Bronchial epithelial cell (primary cell): ENCODE measurements at places on chromosomes 2 and 18.
A peak's percentile ranks its signal among the peaks of the same experiment; 100 is the strongest.

- no peak for DNase-seq
Observed at GRCh38 chr2:120269076-120269744, 16.6 kb downstream of the RALB start.

DNA sequence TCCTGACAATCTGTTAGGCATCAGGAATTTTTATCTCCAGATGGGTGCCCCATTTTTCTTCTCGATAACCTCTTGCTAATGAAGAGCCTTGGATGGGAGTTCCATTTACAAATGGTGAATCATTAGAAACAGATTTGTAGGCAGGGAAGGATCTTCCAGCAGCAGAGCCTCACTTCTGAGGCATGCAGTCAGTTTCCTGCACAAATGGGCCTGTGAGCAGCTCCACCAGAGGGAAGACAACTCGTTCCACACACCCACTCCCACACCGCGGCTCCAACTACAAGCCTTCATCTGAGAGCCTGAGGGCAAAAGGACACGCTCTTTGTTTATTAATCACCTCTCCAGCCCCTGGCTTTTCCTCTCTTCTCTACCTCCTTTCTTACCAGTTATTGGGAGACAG is 108.5 kb downstream of the CTAGE1 start:
- DNase-seq: peak; percentile 44

GRCh38 chr2:37802899-37803379 is 122.1 kb upstream of the RMDN2 start:
- DNase-seq: peak; percentile 94

DNA sequence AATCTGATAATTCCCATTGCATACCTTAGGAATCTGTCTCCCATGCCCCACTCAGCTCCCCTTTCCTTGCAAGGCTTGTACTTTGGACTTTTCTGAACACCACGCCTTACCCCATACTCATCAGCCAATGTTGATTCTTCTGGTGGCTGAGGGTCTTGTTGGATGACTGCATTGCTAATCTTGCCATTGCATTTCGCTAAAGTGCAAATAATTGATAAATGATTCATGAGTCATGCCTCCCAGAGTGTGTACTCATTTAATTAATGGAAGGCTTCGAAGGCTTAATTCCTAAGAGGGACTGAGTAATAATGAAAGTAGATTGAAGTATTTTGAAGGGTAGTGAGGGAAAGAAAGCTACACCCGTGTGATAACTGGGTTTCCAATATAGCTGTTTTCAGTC is 28.0 kb upstream of the PPP1R1C start:
- no peak for DNase-seq
